Lung microvascular endothelial cell (primary cell): ENCODE measurements at places on chromosomes 3 and 15.

DNA sequence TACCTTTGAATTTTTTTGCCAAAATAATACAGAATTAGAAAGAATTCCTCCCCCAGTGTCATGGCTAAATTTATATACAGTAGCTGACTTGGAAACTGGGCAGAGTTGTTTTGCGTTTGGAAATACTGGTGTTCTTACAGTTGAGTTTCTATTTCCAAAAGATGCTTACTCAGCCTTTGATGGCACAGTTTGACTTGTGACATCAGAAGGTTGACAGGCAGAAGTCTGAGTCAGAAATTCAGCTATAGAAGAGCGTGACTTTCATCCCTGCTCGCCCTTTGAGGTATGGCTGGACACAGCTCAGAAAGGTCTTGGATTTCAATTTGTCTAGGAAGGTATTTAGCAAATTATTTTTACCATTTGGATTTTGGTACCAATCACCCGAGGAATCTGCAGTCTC lies 175.8 kb downstream of the VGLL4 start:
- no peak for DNase-seq

DNA sequence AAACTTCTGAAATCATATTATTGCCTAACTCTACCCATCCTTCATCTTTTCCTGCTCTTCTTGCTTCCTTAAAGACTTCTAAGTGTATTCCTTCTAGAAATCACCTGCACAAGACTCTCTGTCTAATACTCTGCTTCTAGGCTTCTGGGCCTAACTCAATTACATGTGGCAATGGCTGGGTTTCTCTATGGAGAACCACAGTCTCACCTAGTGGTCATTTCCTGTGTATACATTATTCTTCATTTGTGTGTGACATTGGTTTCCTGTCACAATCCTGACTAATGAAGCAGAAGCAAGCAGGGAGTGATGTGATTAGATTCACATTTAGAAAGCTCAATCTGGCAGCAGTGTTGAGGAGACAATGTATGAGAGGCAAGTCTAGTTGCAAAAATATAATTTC lies 16.9 kb upstream of the CLDN1 start:
- DNase-seq, result peak; percentile 63

DNA sequence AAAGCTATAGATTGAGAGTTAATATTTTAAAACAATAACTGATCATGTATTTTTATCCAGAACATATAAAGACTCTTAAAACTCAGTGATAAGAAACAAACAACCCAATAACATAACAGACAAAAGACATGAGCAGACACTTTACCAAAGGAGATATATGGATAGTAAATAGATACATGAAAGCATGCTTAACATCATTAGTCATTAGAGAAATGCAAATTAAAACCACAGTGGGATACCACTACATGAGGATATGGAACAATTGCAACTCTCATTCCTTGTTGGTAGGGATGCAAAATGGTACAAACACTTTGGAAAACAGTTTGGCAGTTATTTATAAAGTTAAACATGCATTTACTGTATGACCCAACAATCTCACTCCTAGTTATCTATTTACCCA lies 95.0 kb downstream of the IQCH start:
- DNase-seq, result no peak

DNA sequence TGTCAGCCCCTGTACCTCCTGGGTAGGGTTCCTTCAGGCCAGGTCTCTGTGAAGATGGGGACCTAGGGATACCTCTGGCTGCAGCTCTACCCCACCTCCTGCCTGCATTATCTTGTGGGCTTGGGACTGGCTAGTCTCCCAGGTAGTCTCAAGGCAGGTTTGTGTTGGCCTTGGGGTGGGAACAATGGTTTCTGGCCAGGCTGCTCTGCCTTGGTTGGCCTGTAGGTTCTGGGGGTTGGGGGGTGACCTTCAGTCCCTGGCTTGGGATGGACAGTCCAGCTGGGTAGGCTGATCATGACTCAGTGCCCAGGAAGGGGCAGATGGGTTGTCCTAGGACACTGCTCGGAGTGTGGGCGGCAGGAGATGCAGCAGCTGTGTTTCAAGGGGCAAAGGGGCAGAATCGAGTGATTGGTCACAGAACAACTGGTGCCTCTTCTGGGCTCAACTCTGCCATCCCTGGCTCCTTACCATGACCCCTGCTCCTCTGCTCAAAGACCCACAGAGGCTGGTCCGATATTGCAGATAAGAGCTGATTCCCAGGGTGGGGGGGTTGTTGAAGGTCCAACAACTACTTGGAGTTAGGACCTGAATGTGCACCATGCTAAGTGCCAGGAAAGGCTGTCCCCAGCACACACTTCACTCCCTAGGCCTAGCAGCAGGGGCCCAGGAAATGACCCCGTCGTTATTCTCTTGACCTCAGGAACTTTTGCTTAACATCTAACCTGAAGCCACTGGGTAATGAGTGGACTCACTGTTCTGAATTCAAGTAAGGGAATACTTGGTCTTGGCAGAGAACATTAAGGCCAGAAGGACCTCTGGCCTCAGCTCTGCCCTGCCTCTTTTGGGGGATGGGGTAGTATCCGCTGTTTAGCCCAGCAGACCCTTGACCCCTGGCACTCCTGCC lies 18.1 kb upstream of the BSN start:
- no peak for DNase-seq

- DNase-seq, result no peak
Measured at GRCh38 chr3:61778095-61778494, 216.7 kb downstream of the PTPRG start.

DNA sequence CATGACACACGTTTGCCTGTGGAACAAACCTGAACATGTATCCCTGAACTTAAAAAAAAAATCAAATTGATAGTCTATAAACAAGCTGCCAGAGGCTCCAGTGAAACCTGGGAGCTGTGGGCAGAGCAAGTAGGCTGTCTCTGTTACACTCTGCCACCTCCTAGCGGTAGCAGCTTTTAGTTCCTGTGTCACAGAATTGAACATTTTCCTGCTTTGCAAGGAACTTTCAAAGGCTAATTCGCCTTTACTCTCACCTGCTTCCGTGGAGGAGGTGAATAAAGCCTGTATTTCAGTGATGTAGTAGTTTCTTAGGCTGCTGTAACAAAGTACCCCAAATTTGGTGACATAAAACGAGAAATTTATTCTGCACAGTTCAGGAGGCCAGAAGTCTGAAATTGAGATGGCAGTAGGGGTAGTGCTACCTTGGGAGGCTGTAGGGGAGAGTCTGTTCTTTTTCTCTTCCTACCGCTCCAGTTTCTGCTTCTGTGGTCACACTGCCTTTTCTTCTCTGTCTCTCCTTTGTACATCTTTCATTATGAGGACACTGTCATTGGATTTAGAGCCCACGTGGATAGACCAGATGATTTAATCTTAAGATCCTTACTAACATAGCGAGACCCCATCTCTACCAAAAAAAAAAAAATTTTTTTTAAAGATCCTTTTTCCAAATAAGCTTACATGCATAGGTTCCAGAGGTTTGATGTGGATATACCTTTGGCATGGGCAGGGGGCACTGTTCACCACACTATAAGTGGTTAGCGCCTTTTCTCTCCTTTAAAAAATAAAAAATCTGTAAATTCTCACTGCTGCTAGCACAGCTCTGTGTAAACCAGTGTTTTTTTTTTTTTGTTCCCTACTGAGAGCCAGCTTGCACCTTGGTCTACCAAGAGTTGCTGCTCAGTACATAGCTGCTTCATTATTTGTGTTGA lies 25.3 kb downstream of the FBXO22 start:
- peak; percentile 12 for DNase-seq

- DNase-seq, result no peak
Measured at GRCh38 chr3:135237371-135238143, 442.5 kb downstream of the EPHB1 start.

GRCh38 chr3:100402891-100403290 lies 1.6 kb downstream of the LNP1 start:
- no peak for DNase-seq

DNA sequence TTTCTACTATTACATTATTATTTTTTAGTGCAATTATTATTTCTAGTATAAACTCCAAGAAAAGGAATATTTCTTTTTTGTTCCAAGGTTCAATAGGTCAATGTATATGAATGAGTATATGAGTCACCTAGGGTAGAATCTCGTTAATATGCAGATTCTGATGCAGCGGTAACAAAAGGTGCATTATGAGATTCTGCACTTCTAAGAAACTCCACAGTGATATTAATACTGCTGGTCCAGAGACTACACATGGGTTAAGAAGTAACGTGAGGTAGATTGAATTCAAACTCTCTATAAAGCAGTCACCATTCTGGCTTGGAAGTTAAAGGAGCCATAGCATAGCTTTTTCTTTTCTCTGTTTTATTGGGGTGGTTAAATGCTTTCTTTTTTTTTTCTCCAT lies 596.2 kb upstream of the TBL1XR1 start:
- no peak for DNase-seq
